ENCODE measurements at places on chromosomes 6 and 20.

DNA sequence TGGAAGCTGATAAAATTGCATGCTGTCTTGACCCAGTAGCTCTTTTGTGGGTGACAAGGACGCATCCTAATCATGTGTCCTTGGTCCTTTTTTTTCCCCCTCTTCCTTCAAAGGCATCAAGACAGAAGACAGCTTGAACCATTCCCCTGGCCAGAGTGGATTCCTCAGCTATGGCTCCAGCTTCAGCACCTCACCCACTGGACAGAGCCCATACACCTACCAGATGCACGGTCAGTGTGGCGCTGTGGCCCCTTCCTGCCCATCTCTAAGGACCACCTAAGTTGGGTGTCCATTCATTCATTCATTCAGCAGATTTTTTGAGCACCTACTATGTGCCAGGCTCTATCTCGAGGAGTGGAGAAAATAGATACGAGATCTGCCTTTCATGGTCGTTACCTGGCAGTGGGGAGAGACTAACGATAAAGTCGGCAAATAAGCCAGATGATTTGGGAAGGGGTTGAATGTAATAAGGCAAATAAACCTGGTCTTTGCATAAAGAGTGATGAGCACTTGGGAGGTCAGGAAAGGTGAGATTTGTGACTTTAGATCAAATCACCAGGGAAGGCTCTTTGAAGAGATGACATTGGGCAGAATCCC lies 121.5 kb downstream of the EYA2 start:
- DNase-seq = no peak

DNA sequence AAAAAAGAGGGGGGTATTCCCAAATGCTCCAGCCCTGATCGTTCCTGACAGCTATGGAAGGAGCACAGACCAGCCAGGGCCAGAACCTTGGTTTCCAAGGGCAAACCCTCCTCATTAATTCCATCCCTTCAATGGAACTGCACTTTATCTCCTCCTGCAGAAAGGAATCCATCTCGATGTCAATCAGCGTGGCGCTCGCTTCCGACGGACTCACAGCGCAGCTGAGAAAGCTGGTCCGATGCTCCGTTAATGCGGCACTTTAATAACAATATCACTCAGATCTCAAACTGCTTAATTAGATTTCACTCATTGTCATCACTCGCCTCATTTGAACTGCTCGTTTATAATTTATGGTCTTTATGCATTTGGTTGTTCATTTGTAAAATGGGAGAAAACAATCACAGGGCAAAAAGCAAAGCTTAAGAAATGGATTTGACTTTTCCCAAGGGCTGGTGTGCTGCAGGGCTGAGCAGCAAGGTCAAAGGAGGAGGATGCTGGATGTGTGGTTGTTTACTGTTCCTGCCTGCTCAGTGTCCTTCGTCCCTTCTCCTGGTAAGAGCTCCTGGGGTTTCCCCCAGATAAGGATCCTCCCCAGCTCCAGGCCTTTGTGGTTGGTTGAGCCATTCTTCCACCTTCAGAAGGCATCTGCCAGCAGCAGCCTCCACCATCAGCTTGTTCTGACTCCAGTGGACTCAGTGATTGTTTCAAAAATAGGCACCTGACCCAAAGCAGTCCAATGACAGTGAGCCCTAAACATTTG lies 152.7 kb downstream of the ANKRD60 start:
- DNase-seq = no peak

- DNase-seq = no peak
These were observed 9.8 kb upstream of the CBFA2T2 start for GRCh38 chr20:33480048-33480447.

- DNase-seq = no peak
These were observed 27.6 kb downstream of the ZNF311 start for GRCh38 chr6:28977341-28978132.

- DNase-seq = peak; percentile 32
These were observed 397.0 kb downstream of the SMOC2 start for GRCh38 chr6:168838037-168838399.

DNA sequence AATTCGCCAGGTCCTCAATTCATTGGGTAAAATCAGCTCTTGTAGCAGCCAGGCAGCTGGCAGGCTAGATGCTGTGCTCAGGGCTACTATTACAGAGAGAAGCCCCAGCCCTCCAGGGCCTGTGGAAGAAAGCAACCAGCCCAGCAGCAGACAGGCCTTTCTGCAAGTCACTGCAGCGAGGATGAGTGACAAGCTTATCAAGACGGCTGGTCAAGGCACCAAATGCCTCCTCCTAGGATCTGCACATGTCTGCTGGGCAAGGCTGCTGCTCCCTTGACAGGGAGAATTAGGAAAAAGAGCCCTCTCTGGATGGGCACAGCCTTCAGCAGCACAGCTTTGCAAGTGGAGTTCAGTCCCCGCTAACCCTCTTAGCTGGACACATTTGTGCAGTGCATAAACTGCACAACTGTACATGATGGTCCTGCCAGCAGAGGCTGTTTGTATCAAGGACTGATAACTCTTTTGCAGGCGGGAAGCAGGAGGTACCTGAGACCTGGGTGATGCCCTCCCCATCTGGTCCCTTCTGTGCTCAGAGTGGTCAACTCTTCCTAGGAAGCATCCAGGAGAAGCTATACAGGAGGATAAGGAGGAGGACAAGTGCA lies 89.9 kb downstream of the CDC5L start:
- no peak for DNase-seq

- DNase-seq = no peak
These were observed 3.2 kb downstream of the GPR63 start for GRCh38 chr6:96834070-96834469.

DNA sequence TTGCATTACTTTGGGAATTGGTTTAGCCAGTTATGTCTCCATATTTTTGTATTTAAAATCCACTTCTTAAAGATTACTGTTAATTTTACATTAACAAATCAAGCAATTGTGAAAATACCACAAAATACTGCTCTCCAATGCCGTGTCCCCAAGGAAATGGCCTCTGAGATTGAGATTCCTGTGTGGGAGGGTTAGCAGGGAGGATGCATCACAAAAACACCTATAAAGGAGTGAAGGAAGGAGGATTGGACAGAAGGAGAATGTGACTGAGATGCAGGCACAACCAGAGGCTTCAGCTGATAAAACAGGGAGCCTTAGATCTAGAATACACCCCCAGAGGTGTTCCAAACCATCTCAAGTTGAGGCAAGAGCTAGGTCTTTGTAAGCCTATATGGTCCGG lies 34.2 kb upstream of the NKAIN2 start:
- no peak for DNase-seq

- no peak for DNase-seq
These were observed 815 bp downstream of the SPATA2 start for GRCh38 chr20:49914310-49915117.

DNA sequence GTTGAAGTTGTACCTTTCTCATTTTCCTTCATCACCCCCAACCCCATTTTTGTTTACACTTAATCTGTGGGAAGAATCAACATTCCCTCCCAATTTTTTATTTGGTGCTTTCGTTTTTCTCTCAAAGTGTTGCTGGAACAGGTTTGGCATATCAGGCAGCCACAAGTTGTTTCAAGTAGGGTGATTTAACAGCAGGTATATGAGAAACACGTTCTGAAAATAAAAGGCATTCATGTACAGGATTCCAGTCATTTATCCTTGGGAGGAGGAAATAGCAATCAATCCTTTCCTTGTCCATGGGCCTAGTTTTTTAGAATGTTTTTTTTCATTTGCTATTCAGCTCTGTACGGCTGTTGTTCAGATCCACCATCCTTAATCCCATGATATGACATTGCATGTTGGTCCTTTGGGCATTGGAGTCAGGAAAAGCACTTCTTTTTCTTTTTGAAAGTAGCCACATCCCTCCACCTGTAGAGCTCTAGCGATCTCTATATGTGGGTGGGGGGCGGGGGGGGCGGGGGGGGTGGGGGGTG lies 120.2 kb downstream of the JARID2 start:
- DNase-seq = no peak

DNA sequence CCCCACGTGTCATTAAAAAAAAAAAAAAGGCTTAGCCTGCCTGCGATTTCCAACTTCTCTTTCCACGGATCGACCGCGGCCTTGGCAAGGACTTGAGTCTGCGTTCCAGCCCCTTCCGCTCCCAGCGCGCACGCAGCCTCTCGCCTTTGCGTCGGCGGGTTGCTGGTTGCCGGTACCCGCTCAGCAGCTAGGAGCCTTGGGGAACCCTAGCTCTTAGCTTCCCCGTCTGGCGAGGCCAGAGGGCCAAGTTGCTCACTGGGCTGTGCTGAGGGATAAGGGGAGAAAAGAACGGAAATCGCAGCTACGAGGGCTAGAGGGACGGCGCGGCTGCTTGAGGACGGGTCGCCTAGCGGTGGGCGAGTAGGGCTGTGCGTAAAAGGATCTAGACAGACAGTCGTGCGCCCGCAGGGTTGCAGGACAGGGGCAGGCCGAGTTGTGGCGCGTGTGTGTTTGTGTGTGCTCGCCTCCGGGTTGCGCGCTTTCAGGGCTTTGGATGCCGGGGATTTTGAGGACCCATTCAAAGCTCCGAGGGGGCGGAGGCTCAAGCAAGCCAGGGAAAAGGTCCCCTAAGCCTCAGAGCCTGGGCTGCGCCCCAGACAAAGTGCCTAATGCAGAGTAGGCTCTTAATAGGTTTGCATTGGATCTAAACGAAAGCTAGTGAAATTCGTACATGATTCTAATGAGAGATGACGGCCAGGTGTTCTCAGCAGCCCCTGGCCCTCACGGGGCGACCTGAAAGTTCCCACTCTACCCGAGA lies 40.5 kb upstream of the OSTM1 start:
- no peak for DNase-seq

GRCh38 chr6:12163744-12164507 lies 126.2 kb upstream of the EDN1 start:
- no peak for DNase-seq

DNA sequence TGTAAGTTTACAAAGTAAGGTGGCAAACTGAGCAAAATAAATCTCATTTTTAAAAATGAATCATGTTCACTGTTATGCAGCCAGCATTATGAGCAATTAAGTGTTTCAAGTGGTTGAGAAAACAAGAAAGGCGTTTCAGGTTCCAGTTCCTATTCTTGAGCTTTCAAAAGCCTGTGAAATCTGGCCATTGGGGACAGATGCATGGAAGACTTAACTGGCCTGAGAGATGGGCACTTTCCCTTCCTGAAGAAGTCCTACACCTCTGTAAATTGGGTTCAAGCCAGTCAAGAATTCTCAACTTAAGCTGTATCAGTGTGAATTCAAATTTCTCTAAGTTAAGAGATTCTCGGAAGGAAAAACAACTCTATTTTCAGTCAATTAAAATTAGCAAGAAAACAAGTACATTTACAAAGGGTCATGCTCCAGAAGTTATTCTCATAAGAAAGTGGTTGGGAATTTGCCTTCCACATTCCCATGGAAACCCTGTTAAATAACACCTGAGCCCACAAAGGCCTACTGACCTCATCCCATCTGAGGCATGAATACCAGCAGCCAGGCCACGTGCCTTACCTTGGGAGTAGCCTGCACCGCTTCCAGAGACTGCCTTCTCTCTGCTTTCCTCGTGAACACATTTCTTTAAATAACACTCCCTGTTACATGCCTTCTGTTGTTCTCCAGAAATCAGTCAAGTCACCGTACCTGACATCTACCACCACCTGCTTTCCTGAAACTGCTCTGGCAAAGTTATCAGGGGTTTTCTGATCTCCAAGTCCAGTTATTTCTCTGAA lies 19.4 kb downstream of the MAP3K5 start:
- no peak for DNase-seq

- DNase-seq = no peak
These were observed 12.2 kb downstream of the RRP36 start for GRCh38 chr6:43033496-43034189.

- peak; percentile 66 for DNase-seq
These were observed 93.2 kb downstream of the GMPR start for GRCh38 chr6:16331384-16332174.

- no peak for DNase-seq
These were observed 780.3 kb downstream of the PHF3 start for GRCh38 chr6:64415926-64416325.

DNA sequence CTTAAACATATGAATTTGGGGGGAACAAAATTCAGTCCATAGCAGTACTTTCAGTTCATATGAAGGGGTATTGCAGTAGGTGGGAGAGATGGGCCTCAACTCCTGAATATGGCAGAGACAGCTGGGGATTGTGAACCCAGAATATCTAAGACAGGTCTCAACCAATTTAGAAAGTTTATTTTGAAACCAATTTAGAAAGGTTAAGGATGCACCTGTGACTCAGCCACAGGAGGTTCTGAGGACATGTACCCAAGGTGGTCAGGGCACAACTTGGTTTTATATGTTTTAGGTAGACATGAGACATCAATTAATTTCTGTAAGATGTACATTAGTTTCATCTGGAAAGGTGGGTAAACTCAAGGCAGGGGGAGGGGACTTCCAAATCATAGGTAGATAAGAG lies 59.5 kb downstream of the MYO6 start:
- no peak for DNase-seq

GRCh38 chr20:63774306-63774705 lies 34.7 kb downstream of the SLC2A4RG start:
- DNase-seq = no peak

DNA sequence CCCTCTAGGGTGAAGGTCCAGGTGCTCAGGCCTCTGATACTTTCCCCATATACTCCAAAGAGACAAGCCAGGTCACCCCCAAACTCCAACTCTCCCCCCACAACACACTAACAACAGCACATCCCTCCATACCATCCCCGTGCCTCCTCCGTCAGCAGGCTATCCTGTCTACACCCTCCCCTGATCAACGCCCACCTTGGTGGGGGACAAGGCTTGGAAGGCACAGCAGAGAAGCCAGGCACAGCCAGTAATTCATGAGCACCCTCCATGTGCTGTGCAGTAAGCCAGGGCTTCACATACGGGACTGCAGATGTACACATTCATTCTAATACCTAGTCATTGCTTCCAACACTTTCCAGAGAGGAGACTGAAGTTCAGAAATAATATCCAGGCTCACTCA lies 57.6 kb downstream of the TRERF1 start:
- no peak for DNase-seq

DNA sequence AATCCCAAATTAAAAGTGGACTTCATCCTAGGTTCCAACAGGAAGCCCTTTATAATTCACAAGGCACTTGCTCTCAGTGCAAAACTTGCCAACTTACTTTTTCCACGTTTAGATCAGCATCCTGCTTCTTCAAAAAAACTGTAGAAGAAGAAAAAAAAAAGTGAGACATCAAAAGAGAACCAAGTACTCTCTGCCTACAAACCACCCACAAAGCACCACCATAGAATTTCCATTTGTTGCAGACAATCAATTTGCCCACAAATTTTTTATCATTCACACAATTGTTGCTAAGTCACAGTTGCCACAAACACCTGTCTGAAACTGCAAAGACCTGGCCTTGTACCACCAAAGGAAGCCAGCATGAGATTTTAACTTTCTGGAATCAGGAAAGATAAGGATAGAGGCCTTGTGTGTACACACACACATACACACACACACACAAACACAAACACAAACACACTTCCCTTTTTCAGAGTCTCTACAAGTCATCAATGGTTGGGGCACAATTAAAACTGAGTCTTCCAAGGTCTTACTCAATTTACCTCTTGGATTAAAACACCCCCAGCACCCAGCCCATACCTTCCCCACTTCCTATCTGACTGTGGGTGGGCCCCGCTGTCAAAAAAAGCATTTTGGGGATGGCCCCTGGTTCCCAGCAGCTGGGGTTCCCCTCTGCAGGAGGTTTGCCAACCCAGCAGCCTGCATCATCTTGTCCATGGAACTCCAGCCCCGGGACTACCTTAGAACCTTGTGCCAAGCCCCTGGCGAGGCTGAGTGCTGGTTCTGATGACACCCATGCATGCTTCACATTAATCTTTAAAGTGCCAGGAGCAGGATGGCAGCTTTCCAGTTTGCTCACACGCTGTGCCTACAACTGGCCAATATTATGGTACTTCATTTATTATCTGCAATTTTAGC lies 26.5 kb downstream of the FYN start:
- peak; percentile 32 for DNase-seq

GRCh38 chr20:4925842-4926530 lies 75.3 kb downstream of the SLC23A2 start:
- DNase-seq = no peak

GRCh38 chr6:112502351-112503090 lies 155.4 kb downstream of the RFPL4B start:
- DNase-seq = no peak

Measured in NCI-H2081 (cell line).